Right hindlimb (tissue), 1 donor: ENCODE measurements at places on chromosomes 11 and 22.
A peak's percentile ranks its signal among the peaks of the same experiment; 100 is the strongest.

DNA sequence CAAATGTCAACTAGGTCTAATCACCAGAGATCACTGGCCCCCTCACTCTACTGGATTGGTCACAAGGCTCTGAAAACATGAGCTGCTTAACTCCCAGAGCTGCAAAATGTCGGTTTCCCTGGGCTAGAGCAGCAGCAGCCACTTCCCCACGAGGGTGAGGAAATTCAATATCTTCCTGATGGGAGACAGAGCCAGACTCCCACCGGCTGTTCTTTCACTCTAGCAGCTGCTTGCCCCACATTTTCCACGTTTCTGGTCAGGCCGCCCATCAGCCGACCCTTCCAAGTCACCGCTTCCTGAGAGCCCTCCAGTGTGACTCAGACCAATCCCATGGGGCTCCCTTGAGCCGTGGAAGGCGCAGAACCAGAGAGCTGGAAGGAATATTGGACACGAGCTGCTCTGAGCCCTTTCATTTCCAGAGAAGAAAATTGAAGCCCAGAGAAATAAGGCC, 227.0 kb downstream of the ADAMTS15 start:
- DNase-seq: peak; percentile 87

DNA sequence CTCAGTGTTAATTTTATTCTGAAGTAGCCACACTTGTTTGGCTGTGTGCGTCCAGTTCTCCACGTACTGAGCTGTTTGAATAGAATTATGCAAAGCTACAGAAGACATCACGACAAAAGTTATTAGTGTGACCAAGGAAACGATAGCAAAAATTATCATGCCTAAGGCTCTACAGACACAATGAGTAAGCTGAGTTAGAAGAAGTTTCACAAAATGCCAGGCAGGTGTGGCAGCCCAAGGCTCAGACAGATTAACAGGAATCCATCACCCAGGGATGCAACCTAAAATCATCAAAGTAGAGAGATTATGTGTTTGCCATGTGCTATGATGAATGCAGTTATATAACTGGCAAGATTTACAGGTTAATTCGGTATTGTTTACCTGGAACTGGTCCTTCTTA, 73.1 kb upstream of the INCENP start:
- DNase-seq: no peak

GRCh38 chr11:27397624-27398399, 34.8 kb upstream of the CCDC34 start:
- DNase-seq: no peak

DNA sequence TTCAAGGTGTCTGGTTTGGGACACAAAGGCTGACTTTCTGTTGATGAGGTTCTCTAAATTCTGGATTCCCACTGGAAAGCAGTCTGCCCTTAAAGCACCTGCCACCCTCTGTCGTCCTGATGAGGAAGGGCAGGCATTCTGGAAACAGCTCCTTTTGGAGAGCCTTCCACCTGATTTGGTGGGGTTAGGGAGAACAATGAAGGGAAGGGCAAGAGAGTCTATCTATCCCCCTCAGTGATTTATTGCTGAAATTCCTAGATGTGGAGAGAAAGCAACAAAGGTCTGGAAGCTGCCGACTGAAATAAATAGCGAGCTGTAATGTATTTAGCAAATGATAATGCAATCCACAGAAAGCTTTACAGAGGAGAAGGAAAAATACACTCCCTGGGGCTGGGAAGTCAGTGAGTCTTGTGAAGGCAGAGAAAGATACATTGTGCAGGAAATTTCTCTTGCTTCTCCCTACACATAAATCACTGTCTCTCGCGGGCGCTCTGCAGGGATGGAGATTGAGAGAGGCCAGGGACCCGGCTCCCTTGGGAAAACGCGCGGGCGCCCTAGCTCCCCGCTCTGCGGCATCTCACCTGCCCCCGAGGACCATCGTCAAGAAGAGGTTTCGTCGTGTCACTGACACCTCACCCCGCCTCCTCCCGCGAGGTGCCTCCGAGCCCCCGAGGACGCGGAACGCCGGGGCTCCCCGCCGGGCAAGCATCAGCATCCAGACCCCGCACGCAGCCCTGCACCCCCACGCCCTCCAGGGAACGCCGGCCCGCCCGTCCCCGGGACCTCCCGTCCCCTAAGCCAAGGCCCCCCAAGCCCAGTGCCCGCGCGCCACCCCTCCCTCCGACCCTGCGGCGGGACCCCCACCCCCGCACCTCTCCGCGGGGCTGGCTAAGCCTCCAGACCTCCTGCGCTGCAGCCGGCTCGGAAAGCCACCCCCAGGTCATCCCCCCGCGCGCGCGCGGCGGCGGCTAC, 673 bp downstream of the CDON start:
- peak; percentile 41 for DNase-seq

GRCh38 chr11:77065878-77066228, 918 bp upstream of the CAPN5 start:
- no peak for DNase-seq

DNA sequence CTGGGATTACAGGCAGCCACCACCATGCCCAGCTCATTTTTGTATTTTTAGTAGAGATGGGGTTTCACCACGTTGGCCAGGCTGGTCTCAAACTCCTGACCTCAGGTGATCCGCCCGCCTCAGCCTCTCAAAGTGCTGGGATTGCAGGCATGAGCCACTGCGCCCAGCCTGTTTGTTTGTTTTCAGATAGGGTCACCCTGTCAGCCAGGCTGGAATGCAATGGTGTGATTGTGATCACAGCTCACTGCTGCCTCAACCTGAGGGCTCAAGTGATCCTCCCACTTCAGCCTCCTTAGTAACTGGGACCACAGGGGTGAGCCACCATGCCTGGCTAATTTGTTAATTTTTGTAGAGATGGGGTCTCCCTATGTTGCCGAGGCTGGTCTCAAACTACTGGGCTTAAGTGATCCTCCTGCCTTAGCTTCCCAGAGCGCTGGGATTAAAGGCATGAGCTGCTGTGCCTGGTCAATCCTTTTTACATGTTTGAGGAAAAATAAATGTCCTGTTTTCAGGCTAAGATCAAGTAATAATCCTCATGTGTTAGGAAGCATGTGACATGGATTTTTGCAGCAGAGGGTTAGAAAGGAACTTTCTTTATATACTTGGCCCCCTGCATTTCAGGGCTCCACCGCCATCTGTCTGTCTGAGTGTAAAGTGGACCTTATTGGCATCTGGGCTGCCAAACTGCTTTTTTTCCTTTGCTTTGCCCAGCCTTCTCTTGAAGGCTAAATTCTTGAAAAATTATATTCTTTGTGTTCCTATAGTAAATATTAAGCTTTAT, 4.8 kb upstream of the SLC3A2 start:
- no peak for DNase-seq

DNA sequence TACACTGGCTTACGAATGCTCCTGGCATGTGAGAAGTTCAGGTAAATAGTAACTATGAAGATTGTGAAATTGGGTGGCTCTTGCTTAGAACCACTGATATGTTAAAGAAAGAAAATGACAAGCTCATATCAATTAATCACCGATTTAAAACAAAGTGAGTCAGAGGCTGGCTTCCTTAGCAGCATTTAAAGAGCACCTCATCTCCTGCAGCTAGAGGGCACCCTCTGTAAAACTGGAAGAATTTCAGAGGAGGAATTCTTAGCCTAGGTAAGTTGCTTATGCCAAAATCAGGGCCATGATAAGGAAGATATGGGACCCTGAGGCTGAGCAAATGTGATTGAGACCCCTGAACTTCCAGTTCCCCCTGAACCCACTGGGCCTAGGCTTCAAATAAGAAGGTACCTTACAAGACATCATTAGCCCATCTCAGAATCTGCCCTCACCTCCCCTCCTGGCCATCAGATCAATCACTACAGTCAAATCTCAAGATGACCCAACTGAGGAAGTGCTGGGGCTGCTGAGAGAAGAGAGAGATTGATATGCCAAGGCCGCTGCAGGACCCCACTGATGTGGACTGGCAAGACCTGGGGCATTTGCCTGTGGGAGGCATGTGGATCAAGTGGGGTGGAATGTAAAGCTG, 8.6 kb upstream of the CD3E start:
- DNase-seq: no peak

- no peak for DNase-seq
Observed at GRCh38 chr11:117959438-117960149, 26.6 kb upstream of the IL10RA start.

- peak; percentile 27 for DNase-seq
Observed at GRCh38 chr11:65886826-65887722, 1.2 kb downstream of the FIBP start.

GRCh38 chr22:29541845-29542244, 11.7 kb downstream of the THOC5 start:
- no peak for DNase-seq

DNA sequence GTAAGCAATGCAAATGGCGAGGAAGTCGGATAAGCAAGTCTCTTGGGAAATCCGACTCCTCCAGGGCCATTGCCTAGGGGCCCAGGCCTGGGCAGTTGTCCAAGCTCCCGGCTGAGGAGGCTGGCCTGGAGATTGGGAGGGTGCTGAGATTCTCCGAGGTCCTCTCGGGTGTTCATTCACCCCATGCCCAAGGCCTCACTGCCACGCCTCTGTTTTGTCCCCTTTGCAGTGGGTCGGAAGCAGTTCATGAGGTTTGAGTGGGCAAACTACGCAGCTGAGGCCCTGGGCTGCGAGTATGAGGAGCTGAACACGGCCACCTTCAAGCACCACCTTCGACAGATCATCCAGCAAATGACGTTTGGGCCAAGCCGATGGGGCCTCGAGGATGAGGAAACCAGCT, 81.3 kb downstream of the MYO18B start:
- no peak for DNase-seq

DNA sequence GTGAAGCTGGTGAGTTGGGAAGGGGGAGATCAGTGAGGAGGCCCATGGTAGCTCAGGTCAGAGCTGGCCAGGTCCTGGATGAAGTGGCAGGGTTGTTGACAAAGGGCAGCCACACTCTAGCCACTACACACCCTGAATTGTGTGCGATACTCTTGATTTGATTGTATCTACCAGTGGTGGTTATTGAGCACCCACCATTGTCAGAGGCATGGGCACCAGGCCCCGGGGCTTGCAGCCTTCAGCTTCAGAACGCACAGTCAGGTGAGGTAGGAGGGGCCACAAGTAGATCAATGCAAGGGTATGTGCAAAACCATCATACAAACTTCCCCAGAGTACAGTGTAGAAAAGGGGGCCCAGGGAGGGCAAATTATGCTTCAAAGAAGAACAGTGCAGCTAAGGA, 38.1 kb downstream of the MICAL2 start:
- no peak for DNase-seq

DNA sequence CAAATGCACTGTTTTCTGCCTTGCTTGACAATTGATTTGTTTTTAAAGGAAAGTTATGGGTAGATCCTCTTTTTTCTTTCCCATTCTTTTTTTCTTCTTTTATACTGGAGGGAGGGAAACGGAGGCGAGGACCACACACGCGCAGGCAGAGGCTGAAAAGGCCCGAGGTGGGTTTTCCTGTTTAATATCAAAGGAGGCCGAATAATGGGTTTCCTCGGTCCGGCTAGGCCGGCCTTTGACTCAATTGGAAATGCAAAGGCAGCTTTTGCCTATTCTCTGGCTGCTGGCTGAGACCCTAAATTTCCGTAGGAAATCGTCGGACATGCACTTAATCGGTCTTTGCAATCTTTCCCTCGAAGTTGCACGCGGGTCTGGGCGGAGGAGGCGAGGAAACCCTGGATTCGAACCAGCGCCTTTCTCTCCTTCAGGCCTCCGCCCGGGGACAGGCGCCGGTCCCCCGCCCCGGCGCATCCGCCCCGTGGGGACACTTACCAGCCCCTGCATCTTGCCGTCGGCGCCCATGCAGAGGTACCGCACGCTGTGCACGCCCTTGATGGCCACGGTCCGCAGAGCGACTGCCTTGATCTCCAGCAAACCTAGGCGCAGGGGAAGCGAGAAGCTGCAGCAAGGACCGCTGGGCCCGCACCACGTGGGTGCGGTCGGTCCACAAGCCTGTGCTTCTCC, 911 bp downstream of the FGF19 start:
- no peak for DNase-seq

GRCh38 chr11:24513479-24514218, 16.8 kb downstream of the LUZP2 start:
- DNase-seq: no peak

GRCh38 chr11:126344141-126345080, 11.1 kb upstream of the ST3GAL4 start:
- DNase-seq: no peak

- no peak for DNase-seq
Observed at GRCh38 chr11:61969838-61970662, 2.6 kb upstream of the FTH1 start.

GRCh38 chr22:47014636-47015345, 252.3 kb downstream of the TBC1D22A start:
- no peak for DNase-seq

- DNase-seq: no peak
Observed at GRCh38 chr22:50208939-50209892, 8.4 kb downstream of the SELENOO start.

- DNase-seq: no peak
Observed at GRCh38 chr22:46609175-46609690, 11.0 kb upstream of the GRAMD4 start.

GRCh38 chr11:133595998-133596590, 63.8 kb upstream of the OPCML start:
- DNase-seq: no peak

- no peak for DNase-seq
Observed at GRCh38 chr22:26780521-26780920, 123.1 kb downstream of the MIAT start.

DNA sequence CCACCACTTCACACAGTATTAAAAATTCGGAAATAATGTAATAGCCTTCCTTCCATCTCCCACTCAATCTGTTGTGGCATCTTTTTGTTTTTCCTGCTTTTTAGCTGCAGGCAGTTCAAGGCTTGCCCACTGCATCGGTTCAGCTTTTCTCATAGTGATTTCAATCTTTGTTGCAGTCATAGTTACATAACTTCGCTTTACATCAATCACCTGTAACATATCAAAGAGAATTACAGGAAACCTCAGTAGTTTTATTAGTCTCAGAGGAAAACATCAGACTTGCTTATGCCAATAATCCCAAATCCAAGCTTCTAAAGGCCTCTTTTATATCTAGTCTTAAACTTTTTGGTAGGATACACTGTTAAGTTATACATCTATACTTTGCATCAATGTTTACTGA, 20.5 kb downstream of the CHORDC1 start:
- no peak for DNase-seq

DNA sequence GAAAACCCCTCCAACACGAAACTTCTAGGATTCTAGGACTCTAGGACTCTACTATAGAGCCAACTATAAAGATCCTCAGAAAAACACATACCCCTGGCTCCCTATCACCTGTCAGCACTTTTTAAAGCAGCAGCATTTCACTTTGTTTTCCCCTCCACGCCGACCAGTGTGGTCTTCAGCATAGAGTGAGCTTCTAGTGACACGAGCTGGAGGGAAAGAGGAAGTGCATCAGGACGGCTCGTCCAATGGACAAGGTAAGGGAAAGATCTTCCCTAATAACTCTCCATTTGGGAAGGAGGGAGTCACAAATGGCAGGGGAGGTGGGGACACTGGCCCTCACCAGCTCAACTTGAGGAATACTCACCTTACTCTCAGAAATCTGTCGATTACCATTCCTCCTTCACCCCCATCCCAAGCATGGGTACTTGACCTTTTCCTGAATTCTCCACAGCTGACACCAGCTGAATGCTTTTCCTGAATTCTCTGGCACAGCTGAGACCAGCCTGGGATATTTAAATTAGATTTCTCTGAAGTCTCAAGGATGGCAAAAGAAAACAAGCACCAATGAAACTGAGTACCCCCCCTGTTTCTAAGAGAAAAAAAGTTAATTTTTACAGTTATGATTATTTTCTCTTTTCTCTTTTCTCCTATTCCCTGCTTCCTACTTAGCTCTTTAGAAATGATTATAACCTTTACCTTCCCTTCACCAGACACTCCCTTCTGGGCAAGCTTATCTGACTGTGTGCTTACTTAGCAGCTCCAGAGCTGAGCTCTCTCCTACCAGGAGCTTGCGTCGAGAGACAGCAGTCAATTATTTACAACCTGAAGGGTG, 33.3 kb upstream of the NNMT start:
- peak; percentile 54 for DNase-seq

GRCh38 chr11:107711861-107712755, at the start of gene SLN:
Gene SLN (minus strand): TSS chr11:107712056.
- no peak for DNase-seq
